GM03348 (cell line): ENCODE measurements at places on chromosomes 5 and 9.
A peak's percentile ranks its signal among the peaks of the same experiment; 100 is the strongest.

DNA sequence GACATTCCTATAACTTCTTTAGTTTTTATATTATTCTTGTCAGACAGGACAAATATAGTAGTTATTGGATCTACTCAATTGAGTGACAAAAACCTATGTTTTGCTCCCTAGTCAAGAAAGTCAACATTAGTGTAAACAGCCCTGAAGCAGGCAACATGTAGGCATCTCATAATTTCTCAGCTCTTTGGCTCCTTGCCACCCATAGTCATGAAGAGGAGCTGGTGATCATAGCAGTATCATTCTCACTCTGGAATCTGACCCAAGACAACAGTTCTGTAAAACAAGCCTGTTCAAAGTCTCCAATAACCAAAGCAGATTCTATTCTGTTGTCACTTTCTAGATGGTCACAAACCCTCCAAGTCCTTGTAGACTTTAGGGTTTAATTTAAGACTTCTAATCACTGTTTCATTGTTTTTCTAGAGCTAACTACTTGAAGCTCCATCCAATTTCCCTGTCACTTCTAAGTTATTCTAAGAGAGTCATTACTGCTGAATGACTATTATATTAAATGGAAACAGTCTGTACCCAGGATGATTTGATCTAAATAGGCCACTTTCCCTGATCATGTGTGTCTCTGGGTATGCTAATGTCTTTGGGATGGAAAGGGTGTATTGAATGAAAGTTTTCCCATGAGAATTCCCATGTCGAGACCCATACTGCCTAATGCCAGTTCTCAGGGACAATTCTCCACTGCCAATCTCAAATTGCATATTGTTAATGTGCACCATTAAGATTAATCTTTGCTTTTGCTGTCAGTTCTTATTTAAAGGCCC lies 533.3 kb downstream of the ACTL7B start:
- DNase-seq: no peak

- no peak for DNase-seq
Observed at GRCh38 chr9:121483049-121483448, 16.6 kb downstream of the GGTA1 start.

DNA sequence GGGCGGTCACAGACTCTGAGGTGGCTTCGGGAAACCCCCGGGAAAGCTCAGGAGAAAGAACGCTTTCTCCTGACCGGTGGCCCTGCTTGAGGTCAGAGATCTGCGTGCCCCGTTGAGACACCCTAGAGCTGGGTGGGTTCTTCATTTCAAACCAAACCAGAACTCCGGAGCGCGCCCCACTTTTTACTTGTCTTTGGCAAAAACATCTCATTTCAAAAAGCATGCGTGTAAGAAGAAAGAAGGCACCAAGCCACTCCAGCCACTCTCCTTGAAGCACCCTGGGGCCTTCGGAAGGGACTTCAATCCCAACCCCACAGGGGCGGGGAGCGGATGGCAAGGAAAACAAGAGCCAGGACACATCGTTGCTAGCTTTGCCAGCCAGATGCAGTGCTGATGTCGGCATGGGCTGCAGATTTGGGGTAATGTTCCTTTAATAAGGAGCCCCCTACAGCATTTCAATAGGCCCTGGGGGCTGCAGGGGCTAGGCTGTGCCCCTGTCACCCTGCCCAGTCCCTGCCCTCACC lies 171.7 kb downstream of the ERCC6L2 start:
- no peak for DNase-seq

DNA sequence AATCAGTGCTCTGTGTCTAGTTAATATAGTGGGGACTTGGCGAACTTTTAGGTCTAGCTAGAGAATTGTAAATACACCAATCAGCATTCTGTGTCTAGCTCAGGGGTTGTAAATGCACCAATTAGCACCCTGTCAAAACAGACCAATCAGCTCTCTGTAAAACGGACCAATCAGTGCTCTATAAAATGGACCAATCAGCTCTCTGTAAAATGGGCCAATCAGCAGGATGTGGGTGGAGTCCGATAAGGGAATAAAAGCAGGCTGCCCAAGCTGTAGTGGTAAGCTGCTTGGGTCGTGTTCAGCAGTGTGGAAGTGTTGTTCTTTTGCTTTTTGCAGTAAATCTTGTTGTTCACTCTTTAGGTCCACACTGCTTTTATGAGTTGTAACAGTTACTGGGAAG lies 3.6 kb upstream of the OTULINL start:
- no peak for DNase-seq

- DNase-seq: no peak
Observed at GRCh38 chr9:126454795-126455194, 128.2 kb downstream of the MVB12B start.

DNA sequence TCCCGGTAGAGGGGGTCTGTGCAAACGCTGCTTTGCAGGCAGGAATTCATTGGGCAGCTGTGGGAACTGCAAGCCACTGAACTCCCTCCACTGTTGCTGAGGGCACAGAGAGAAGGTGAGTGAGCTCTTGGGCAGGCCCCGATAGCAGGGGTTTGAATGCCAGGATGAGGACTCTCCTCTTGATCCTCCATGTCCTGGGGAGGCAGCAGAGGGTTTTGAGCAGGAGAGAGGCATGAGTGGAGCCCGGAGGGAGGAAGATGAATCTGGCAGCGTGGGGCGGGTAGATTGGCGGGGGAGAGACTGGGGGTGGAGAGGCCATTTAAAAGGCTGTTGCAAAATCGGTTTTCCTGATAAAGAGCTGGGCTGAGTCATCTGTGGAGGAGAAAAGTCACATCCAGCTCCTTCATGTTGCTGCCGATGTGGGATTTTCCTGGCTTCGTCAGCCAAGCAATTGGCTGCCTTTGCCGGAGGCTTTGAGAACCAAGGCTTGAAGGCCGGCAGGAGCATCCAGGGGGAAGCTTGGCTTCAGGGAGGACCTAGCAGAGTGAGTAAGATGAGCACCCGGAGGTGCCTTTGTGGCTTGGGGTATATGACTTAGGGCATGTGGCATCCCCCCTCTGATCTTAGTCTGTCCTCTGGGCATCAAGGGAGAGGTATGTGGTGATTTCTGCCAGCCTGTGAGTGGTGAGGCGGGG lies at the start of gene SYNPO:
TSS of gene SYNPO (plus strand) at position 350 of the 695 bp plus-strand sequence. CDS start 7,616 bp downstream, outside the sequence.
- peak; percentile 90 for DNase-seq

GRCh38 chr5:62155988-62156387 lies 150.0 kb upstream of the KIF2A start:
- no peak for DNase-seq

DNA sequence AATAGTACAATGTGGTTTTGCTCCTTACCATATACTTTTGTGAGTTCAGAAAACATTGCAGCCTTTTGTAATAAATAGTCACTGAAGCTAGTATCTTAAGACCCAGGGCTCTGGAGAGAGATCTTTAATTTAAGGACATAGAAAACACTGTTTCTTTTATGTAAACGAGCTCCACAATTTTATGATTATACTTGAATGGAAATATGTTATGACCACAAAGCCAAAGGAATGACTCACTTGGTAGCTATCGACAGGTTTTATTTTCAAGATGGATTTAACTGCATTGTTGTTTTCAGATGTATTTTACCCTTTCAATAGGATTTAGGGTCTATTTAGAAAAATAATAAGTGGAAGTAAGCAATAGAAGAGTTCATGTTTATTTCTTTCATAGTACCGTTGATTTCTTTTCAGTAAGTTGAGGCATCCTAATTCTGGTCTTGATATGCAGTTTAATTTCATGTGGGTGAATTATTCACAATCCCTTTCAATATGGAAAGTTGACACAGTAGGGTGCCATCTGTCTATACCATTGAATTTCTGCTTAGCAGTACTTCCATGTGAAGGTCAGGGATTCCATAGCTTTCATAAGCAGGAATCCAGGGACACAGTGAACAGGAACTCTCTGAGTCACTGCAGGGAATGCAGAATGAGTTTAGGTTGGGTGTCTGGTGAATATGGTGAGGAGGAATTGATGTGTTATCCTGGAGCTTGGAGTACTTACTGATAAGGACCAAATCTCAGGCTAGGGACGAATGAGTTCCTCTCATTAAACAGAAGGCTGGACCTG lies 157.6 kb downstream of the CD180 start:
- peak; percentile 29 for DNase-seq

GRCh38 chr5:146883511-146883910 lies 5.0 kb upstream of the PPP2R2B start:
- no peak for DNase-seq

DNA sequence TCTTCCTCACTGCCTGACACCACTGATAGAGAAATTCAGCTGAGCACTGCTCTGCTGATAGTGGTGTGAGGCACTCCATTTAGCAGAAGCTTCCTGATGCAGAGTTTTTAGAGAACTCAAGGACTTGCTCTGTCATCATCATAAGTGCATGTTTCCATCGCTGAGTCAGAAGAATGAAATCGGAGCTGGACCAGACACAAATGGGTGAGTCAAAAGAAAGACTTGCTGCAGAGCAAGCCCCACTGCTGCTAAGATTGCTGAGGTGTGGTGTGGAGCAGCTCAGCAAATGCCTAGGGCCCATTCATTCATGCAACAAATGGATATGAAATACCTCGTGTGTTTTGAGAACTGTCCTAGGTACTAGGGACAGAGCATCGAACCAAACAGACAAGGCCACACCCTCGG lies 410.2 kb upstream of the SLC30A5 start:
- peak; percentile 65 for DNase-seq
